ENCODE measurements at places on chromosomes 3 and 15.

- no peak for DNase-seq
These were observed 103.6 kb upstream of the NEO1 start for GRCh38 chr15:72948662-72949061.

DNA sequence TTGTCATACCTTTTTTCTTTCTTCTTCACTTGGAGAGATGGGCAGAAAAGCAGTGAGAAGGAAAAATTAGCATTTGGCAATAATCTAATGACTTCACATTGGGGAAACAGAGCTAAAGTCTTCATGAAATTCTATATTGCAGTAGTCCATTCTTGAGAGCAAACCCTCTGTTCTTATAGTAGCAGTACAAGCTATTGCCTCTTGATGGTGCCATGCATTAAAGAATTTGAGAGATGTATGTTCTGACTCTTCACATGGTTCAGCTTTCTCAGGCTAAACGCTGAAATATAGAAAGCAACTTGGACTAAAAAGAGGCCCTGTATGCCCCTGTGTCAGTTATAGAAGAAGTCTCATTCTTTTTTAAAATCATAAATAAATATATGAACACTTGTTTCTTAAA, 36.0 kb downstream of the PHLDB2 start:
- peak; percentile 45 for DNase-seq

GRCh38 chr15:40445421-40445922, 4.7 kb downstream of the BAHD1 start:
- DNase-seq, result no peak

DNA sequence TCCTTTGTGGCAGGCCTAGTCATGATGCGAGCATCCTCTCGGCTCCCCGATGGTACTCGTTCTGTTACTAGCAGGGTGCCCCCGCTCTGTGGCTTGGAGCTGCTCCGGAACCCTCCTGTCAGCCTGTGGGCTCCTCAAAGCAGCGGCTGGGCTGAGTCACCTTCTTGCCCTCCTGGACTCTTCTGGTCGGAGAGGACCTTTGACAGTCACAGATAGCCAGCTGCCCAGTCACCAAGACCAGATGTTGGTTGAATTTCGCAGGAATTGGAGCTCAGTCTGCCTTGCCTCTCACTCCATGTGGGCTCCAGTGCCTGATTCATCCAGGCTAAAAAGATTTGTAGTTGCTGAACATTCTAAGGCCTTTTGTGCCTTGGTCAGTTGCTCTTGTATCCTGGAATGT, 94.5 kb downstream of the CHCHD6 start:
- DNase-seq, result no peak

- DNase-seq, result no peak
These were observed 95.3 kb upstream of the ATP2B2 start for GRCh38 chr3:10600726-10601125.

DNA sequence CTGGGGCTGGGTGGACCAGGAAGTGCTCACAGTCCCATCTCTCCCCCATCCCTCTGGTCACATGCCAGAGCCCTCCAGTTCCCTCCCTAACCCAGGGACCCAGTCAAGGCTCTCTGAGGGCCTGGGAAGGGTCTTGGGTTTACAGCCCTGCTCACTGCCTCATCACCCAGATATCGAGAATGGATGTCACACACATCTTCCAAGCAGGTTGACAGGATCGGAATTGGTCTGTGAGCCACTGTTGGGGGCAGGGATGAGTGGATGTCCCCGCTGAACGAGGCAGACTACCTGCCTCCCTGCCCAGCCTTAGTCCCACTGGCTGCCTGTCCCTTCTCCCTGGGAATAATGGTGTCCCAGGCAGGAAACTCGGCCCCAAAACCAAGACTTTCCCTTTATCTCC, 20.0 kb upstream of the GOLGA6C start:
- no peak for DNase-seq

- peak; percentile 37 for DNase-seq
These were observed 88.9 kb downstream of the CLSTN2 start for GRCh38 chr3:140023616-140024530.

DNA sequence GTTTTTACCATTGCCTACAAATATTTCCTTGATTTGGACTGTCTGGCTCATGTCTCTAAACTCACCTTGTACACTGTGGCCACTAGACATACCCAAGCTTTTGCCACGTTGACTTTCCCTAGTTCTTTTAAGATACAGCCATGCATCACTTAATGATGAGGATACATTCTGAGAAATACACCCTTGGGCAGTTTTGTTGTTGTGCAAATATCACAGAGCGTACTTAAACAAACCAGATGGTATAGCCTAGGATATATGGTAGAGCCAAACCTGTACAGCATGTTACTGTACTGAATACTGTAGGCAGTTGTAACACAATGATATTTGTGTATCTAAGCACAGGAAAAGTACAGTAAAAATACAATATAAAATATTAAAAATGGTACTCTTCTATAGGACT, 5.5 kb downstream of the ARHGEF26 start:
- DNase-seq, result no peak

- DNase-seq, result no peak
These were observed 28.1 kb upstream of the VEPH1 start for GRCh38 chr3:157531301-157531660.

DNA sequence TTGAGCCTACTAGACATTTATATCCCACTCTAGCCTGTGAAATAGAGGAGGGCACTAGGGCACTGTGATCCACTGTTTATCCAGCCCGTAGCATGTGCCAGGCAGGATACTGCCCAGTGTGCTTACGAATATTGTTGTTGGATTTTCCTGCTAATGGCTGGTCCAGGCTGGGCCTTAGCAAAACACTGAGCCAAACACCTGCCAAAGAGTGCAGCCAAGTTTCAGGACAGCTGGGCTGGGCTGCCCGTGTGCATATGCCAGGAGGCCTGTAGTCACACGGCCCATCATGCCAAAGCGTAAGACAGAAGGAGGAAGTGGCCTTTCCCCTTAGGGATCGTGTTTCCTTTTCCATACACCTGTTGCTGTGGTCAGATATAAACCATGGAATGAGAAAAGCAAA, 54.5 kb upstream of the ABHD10 start:
- DNase-seq, result peak; percentile 80
